ENCODE measurements at places on chromosomes 4 and X.

GRCh38 chr4:75494563-75494962 lies 19.6 kb downstream of the RCHY1 start:
- no peak for DNase-seq

DNA sequence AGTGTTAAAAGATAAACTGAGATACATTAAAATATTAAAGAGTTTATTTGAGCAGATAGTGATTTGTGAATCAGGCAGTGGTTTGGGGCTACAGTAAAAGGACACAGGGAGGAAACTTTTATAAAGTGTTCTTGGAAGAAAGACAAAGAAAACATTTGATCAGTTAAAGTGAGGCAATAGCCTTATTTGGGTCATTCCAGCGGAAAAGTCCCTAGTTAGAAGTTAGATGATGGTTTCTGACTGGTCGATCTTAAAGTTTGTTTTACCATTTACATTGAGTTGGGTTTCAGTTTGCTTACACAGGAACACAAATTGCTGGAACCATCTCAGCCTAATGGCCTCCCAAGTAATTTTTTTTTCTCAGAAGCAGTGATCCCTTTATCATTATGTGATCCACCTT lies 69.7 kb downstream of the PPP1R2C start:
- no peak for DNase-seq

GRCh38 chr4:55087913-55088260 lies 37.5 kb downstream of the KDR start:
- DNase-seq, result no peak

DNA sequence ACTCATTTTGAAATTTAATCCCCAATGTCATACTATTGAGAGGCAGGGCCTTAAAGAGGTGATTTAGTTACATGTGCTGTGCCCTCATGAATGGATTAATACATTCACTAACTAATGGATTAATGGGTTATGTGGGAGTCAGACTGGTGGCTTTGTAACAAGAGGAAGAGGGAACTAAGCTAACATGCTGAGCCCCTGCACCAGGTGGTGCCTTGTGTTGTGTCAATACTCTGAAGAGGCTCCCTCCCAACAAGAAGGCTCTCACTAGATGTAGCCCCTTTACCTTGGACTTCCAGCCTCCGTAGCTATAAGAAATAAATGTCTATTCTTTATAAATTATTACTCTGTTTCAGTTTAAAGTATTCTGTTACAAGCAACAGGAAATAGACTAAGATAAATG lies 411.9 kb upstream of the EMCN start:
- DNase-seq, result no peak

DNA sequence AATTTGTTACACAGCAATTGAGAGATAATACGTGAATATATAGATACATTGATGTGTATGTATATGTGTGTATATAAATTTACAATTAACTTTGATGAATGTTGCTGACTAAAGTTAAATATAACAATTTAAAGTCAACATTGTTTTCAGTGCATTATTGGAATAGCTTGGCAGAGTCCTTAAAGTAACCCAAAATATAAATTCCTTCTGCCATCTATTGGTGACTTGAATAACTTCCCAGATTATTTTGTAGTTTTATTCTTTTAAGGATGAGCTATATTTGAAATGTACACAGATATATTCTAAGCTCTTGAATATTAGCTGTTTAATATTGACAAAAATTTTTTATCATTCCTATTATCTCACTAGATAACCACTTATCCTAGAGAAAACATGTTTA lies 298.2 kb upstream of the FSTL5 start:
- no peak for DNase-seq

DNA sequence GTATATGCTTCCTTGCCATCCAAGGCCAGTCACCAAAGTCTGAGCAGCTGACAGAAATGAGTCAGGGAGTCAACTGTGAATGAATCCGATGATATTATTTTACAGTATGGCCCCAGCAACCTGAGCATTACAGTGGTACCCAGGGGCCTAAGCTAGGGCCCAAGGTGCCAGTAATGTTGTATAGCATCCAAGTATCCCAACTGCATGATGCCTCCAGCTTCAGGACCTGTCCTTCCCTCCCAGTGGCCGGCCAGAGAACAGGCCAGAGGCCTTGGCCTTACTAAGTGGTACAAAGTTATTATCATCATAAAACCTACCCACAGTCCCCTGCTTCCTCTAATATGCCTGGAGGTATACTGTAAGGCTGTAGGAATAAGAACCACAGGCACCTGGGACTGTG lies 79.9 kb downstream of the RFC1 start:
- no peak for DNase-seq

GRCh38 chr4:101791182-101791558 lies 640 bp downstream of the BANK1 start:
- DNase-seq, result no peak

DNA sequence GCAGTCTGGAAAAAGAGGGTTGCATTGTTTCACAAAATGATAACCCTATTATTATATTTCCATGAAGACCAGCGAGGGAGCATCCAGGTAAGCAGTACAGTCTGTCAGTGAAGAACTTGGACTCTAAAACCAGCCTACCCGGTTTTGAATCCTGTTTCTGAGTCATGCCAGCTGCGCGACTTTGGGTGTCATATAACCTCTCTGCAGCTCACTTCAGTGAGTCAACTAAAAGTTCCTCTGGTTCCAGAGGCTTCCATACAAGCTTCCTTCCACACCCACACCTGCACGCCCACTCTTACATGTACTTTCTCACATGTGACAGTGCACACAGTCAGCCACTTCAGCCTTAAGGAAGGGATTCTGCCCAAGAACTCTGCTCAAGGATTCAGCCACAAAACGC lies 49.8 kb upstream of the PRPS2 start:
- DNase-seq, result no peak

DNA sequence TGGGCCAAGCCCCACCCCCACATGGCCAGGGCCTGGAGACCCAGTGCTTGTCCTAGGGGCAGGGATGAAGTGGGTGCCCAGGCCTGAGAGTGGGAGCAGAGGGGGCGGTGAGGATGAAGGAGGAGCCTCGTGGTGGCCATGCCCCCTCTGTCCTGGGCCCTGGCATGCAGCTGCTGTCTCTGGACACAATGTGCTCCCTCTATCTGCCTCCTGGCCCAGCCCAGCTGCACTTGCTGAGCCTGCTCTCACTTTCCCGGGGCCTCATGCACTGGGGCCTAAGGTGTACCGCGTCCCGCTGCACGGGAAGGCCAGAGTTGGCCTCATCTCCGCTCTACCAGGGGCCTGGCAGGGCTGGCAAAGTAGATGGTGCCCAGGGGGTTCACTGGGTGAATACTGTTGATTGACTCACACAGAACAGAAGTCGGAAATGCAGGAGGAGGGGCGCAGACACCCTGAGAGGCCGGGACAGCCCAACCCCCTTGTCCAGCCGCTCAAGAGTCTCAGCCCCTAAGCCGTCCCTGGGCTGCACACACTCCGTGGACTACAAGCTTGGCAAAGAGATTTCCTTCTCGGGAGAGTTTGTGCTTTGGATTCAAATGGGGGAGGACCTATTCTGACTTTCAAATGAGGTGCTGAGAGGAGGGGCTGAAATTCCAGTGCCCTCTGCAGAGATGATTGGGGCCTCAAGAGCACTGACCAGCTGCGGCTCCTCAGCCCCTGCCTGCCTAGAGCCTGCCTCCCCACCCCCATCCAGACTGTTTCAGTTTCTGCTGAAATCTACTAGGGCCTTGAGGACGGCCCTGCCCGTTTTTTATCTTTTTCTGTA lies 112.4 kb downstream of the PSAPL1 start:
- no peak for DNase-seq

- no peak for DNase-seq
Measured at GRCh38 chr4:76729980-76730379, 168.0 kb downstream of the SOWAHB start.

- no peak for DNase-seq
Measured at GRCh38 chrX:151510203-151510602, 53.3 kb upstream of the PASD1 start.

DNA sequence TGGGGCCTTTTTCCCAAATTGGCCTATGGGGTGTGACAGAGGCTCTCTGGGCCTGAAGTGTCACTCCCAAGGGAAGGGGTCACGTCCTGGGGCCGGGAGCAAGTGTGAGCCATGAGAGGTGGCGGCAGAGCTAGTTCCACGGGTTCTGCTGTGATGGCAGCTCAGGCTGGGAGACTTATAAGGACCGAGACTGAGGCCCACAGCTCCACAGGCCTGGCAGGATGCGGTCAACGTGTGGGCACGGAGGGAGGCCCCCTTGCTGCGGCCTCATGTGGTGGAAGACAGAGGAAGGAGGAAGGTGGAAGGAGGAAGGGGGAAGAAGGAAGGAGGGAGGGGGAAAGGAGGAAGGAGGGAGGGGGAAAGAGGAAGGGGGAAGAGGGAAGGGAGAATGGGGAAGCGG lies 7.2 kb upstream of the CPLX1 start:
- no peak for DNase-seq

- no peak for DNase-seq
Measured at GRCh38 chr4:13495753-13496152, 11.6 kb upstream of the RAB28 start.

DNA sequence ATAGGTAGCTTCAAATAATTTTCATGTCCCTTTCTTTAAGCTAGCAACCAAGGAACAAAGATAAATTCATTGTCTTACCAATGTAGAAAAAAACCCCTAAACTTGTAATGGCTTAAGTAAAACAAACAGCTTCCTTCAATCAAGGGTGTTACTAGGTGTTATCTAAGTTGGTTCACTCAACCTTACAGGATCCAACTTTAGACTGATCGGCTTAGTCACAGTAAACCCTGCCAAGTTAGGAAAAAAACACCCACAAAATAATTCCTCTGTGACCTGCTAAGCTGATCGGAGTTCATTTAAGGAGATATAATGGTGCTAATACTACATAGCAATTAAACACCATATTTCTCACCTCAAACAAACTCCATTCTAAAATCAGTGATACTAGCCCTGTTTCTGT lies 10.1 kb downstream of the AIFM1 start:
- DNase-seq, result no peak

- no peak for DNase-seq
Measured at GRCh38 chr4:156177941-156178340, 224.3 kb upstream of the CTSO start.

GRCh38 chr4:40253906-40254305 lies 57.1 kb downstream of the RHOH start:
- no peak for DNase-seq

GRCh38 chr4:114226968-114227760 lies 247.7 kb upstream of the ARSJ start:
- DNase-seq, result no peak

DNA sequence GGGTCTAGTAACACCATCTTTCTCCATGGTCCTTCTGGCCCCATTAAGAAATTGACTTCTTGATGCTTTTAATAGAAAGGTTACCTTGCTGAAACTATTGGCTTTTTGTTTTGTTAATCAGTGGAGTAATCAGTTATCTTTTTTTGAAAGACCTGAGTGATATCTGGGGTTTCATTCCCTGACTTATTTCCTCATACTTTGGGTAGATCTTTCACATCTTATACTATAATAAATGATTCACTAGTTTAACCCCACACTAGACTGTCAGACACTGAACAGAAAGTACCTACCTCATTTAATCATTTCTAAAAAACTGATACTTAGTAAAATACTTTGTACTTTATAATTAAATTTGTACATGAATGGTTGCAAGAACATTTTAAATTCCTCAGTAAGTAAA lies 1021.1 kb downstream of the STIM2 start:
- no peak for DNase-seq

DNA sequence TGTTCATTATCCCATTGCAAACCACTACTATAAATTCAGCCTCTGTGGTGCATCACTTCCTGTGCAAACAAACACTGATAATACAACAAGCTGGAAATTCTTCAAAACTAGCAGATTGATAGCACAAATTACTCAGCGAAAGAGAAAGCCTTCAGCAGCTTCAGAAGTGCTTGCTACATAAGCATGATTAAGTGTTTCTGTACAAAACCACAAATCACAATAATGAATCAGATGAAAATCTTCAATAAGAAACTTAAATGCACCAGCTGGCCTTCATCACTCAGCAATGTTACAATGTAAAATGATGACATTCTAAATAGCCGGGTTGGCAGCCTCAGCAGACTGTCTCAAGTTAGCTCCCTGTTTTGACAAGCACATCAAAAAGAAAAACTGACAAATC lies 262.2 kb downstream of the SPOCK3 start:
- no peak for DNase-seq
